NCI-H1930 (cell line): ENCODE measurements at places on chromosomes 7 and 10.

GRCh38 chr7:137642472-137642871 lies 204.3 kb downstream of the DGKI start:
- DNase-seq: no peak

DNA sequence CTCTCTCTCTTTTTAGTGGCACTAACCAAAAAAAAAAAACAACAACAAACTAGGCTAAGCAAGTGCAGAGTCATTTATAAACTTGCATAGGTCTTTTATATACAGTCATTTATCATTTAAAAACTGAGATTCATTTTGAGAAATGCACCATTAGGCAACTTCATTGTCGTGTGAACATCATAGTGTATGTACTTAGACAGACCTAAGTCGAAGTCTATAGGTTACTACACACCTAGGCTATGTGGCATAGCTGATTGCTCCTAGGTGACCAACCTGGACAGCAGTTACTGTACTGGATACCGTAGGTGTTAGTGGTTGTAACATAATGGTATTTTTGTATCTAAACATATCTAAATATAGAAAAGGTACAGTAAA lies 109.1 kb upstream of the SAMD8 start:
- DNase-seq: no peak

GRCh38 chr10:74922921-74923320 lies 96.5 kb downstream of the KAT6B start:
- no peak for DNase-seq

- DNase-seq: no peak
Observed at GRCh38 chr7:157964016-157964415, 623.6 kb downstream of the PTPRN2 start.

DNA sequence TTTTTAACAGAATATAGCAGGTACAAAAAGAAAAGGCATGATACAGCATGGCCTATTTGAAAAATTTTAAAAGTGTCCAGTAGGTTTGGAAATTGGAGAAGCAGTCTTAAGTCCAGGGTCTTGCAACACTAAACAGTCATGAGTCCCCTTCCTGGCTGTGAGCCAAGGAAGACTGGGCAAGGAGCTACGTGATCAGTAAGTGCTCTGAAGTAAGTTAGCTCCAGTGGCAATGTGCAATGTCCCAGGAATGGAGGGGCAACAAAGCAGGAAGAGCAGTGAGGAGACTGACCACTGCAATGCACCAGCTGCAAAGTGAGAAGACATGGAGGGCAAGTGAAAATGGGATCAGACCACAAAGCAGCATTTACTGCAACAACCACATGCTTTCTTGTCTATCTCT lies 72.9 kb upstream of the GRID1 start:
- DNase-seq: no peak

- DNase-seq: no peak
Observed at GRCh38 chr7:101125989-101126650, 784 bp upstream of the SERPINE1 start.

DNA sequence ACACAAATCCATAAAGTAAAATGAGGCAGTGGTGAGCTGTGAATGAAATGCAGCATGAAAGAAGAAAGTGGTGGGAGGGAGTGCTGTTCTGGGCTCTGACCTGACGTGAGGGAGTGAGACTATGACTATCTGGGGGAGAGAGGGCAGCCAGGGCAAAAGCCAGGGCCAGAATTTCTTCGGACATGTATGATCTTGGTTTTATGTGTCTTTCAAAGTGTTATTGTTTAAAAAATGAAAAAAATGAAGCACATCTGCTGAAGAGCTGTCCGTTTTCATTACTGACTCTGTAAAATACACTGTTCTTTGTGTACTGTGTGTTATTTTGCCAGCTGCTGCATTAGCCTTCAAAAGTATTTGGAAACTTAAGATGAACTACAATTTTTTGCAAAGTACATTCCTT lies 70.2 kb upstream of the KLF14 start:
- DNase-seq: no peak

GRCh38 chr10:72223743-72224101 lies 7.6 kb upstream of the ASCC1 start:
- DNase-seq: no peak

DNA sequence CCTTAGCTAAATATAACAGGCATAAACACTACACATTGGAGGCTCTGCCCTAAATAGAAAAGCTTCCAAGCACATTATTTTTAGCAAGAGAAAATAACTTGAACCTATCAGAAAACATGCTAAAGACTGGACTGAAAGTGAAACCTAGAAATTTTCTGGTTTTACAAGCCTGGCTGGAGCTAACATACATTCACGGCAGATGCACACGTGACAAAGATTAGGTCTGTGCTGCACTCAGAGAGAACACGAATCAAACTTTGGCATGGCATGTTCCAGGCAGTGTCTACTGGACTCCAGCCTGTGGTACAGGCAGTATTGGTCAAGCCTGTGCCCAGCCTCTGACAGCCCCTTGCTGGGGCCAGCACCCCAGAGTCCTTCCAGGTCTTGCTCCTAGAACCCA lies 94.1 kb upstream of the PCBD1 start:
- no peak for DNase-seq

GRCh38 chr10:132356621-132357195 lies 24.7 kb downstream of the LRRC27 start:
- no peak for DNase-seq

DNA sequence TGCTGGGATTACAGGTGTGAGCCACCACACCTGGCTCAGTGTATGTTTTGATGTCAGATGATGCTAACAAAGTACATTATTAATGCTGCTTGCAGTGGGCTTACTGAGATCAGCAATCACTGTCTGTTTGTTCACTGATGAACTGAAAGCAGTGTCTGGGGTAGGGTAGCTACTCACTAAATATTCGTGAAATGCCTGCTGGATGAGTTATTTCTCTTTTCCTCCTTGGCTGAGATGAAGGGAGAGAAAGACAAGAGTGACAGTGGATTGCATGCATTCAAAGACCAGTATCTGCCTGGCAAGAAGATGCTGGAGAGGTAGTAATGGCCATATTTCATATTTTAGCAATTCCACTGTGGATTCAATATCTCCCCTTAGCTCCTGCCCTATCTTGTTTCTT lies 32.3 kb downstream of the FAM107B start:
- DNase-seq: no peak

DNA sequence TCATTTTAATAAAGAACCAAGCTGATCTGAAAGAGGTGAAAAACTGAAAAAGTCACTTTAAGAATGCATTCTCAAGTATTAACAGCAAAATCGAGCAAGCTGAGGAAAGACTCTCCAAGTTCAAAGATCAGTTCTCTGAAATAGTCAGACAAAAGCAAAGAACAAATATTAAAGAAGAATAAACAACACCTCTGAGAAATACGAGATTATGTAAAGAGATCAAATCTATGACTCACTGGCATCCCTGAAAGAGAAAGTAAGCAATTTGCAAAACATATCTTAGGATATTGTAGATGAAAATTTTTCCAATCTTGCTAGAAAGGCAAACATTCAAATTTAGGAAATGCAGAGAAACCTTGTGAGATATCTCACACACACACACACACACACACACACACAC lies 138.4 kb upstream of the HGF start:
- no peak for DNase-seq

DNA sequence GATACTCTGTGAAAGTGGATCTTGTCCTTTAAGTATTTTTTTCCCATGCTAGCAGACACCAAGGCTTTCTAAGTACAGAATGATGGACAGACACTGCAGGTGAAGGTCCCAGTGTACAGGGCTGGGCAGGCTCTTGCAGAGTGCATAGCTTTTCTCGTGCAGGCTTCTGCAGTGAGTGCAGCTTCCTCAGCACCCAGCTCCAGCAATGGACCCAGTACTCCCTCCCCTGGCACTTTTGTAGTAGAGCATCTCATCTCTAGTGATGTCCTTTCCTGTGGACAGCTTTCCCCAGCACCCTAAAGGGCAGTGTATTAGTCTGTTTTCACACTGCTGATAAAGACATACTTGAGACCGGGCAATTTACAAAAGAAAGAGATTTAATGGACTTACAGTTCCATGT lies 104.3 kb downstream of the CUL2 start:
- DNase-seq: no peak

DNA sequence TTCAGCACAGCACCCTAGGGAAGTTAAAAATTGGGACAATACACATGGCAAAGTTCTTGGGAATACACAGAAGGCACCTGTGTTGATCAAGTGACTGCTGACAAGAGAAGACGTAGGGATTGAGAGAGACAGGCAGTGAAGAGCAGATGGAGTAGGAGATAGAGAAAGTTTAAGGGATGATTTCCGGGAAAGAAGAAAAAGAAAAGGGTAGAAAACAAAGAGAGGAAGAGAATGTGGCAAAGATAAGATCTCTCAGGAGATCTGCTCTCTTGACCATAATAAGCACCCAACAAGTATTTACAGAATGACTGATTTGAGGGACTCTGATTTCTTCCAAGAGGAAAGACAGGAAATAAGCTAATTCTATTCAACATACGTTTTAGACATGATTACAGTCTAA lies 15.1 kb upstream of the RALA start:
- DNase-seq: no peak

DNA sequence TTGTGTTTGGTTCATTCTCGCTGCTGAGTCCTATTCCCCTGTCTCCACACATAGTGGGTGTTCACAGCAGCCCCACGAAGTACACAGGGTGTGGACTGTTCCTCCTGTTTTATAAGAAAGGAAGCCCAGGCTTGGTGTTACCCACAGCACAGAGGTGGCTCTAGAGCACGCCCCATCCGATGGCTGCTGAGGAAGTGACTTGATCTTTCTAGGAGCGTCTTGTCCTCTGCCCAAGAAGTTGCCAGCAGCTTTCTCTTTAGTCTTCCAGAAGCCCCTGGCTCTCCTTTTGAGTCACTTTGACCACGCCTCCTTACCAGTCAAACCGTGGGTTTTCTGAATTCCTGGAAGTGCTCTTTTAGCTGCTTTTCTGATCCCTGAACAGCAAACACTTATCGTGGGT lies 94.0 kb downstream of the GRK5 start:
- no peak for DNase-seq
